ENCODE measurements at places on chromosomes 11 and 22. TPM values are rescaled to one million over a fixed set of nuclear protein-coding genes. Genes with fewer than 3 reads are reported as not detected.

Gene XKR3
- total RNA-seq, result 9.4 TPM

Gene SMC1B
- 0.72 TPM for total RNA-seq

Gene ROM1
- 8.7 TPM for total RNA-seq

Gene CLTCL1
- 9.9 TPM for total RNA-seq

Gene C11orf86
- not detected for total RNA-seq

Gene OR8G5
- total RNA-seq, result not detected

Gene SNX15
- 19.0 TPM for total RNA-seq

Gene MYO7A
- total RNA-seq, result 7.0 TPM

Gene ACTN3
- not detected for total RNA-seq

Gene PAMR1
- 51.5 TPM for total RNA-seq

Gene ZNF215
- total RNA-seq, result 13.7 TPM

Gene NAALADL1
- total RNA-seq, result 4.1 TPM

Gene GLYAT
- 55.4 TPM for total RNA-seq

Gene OR10D3
- 0.24 TPM for total RNA-seq

Gene TTLL8
- total RNA-seq, result not detected

Gene C11orf97
- total RNA-seq, result not detected

Gene FIBIN
- total RNA-seq, result 86.4 TPM

Gene POLA2
- 3.6 TPM for total RNA-seq
